ENCODE measurements at places on chromosomes 7 and 10.

DNA sequence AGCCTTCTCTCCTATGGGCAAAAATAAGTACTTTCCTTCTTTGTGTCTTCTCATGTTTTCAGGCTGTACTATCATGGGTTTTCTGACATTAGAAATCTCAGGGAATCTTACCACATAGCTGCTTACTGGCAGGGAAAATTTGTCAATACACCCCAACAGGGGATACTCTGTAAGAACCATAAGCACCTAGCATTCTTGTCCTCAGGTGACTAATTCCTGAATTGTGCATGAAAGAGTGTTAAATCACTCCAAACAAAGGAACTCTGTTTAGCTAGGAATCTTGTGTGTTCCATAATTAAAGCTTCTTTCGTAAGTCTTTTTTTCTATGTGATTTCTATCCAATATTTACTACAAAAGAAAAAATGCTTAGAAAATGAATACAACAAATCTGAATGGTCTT lies 206.7 kb upstream of the POT1 start:
- no peak overlapping the region for H3K27ac ChIP-seq
- no peak for DNase-seq
- peaks cover 4% of the 10 kb centered on the region for H3K36me3 ChIP-seq
- no peaks in the 10 kb centered on the region for H3K4me1 ChIP-seq
- H3K4me3 ChIP-seq = no peak overlapping the region

- no peak overlapping the region for H3K4me3 ChIP-seq
- H3K27ac ChIP-seq = no peak overlapping the region
- DNase-seq = no peak
- no peaks in the 10 kb centered on the region for H3K36me3 ChIP-seq
- no peaks in the 10 kb centered on the region for H3K4me1 ChIP-seq
Observed at GRCh38 chr10:36681751-36682632, 443.4 kb upstream of the ANKRD30A start.

GRCh38 chr7:94332571-94332970 lies 62.1 kb upstream of the COL1A2 start:
- H3K27ac ChIP-seq = no peak overlapping the region
- no peak for DNase-seq
- no peaks in the 10 kb centered on the region for H3K4me1 ChIP-seq
- no peak overlapping the region for H3K4me3 ChIP-seq
- H3K27me3 ChIP-seq = peaks cover 7% of the 10 kb centered on the region

- H3K4me1 ChIP-seq = no peaks in the 10 kb centered on the region
- no peak overlapping the region for H3K4me3 ChIP-seq
- DNase-seq = peak; percentile 22
Observed at GRCh38 chr7:155867280-155867679, 55.0 kb upstream of the SHH start.

DNA sequence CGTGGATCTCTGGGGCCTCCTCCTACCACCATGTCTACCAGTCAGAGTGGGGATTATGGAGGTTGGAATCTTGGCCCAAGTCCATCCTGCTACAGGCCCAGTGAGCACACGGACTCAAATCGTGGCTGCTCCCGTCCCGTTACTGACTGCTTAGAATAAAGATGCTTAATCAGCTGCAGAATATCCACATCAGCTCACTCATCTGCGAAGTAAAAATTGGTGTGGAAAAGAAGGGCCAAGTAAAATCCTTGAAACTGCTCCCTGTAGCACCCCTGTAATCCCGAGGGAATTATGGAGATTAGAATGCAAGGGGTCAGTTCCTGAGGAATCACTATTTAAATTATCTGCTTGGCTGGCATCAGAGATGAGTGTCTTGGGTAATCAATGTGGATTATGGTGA lies 13.0 kb upstream of the HTR5A start:
- H3K27ac ChIP-seq = no peak overlapping the region
- no peak overlapping the region for H3K4me3 ChIP-seq
- no peak for DNase-seq
- H3K36me3 ChIP-seq = no peaks in the 10 kb centered on the region

GRCh38 chr10:14648946-14649345 lies 125.8 kb downstream of the FAM107B start:
- H3K4me3 ChIP-seq = peak overlapping the region; percentile 85
- H3K4me1 ChIP-seq = peaks cover 44% of the 10 kb centered on the region
- DNase-seq = no peak

DNA sequence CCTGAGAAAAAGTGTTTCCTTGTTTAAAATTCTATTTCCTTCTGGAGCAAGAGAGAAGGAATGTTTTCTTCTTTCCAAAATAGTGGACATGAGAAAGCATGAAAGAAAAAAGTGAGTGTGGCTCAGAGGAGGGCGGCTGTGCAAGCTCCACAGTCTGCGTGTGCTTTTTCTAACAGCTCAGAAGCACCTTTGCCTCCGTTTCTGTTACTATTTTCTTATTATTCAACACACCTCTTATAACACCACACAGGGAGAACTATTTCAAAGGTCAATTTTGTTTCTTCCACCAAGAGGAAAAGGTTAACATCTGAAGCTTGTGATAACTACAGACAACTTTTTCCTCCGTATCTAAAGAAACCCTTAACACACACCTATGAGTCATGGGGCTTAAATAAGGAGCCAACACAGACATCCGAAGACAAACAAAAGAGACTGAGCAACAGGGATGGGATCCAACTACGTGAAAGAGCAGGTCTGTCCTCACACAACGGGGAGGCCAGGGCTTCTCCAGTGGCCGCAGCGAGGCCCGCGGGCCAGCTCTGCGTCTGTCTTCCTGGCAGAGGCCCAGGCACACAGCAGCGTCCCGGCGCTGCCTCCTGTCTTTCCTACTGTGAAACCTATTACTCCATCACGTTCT lies 36.2 kb upstream of the NCAPG2 start:
- H3K36me3 ChIP-seq = peaks cover 9% of the 10 kb centered on the region
- no peak overlapping the region for H3K4me3 ChIP-seq
- peak overlapping the region; percentile 63 for H3K27ac ChIP-seq
- H3K27me3 ChIP-seq = no peaks in the 10 kb centered on the region
- no peak for DNase-seq
- peaks cover 11% of the 10 kb centered on the region for H3K4me1 ChIP-seq

DNA sequence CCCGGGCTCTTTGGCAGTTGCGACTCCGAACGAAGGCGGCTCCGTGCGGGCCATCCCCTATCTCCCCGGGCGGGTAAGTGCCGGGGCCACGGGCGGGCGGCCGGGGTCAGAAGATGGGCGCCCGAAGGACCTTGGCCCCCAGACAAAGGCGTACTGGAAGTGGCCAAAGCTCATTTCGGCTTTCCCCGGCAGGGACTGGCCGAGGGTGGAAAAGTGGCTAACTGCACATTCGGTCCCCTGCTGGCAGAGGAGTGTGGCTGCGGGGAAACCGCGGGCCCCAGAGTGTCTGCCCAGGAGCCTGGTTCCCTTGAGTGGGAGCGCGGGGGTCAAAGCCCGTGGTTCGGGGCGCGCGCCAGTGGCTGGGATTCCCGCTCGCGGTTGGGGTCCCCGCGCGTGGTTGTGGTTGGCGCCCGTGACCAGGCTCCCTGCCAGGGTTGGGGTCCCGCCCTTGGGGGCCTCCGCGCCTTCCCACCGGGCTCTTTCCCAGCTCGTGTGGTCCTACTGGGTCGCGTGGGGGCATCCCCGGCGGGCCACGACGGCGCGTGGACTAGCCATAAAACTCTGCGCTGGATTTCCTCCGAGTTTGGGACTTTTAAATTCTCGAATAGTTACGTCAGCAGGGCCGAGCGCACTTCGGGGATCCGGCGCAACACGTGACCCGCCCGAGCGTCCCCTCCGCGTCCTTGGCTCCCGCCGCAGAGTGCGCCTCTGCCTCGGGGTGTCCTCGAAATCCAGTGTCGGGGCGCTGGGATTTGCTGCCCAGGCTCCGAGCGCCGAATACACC lies 124.4 kb downstream of the TACC2 start:
- H3K27me3 ChIP-seq = peaks cover 36% of the 10 kb centered on the region
- no peaks in the 10 kb centered on the region for H3K4me1 ChIP-seq
- no peak for DNase-seq

GRCh38 chr10:3869036-3869435 lies 84.0 kb upstream of the KLF6 start:
- DNase-seq = no peak
- H3K27ac ChIP-seq = peak overlapping the region; percentile 8
- peaks cover 53% of the 10 kb centered on the region for H3K4me1 ChIP-seq
- H3K36me3 ChIP-seq = no peaks in the 10 kb centered on the region

All from natural killer cell treated with Interleukin-12 subunit alpha and Interleukin-12 subunit beta and Interleukin-15 and Interleukin-18, amount 100 ng/mL, for 72 hours (primary cell).